GM13976 (cell line): ENCODE measurements at places on chromosomes 16 and 17.

GRCh38 chr16:2520097-2520783 is at the start of gene AMDHD2:
Gene AMDHD2 (plus strand): TSS chr16:2520371. CDS start chr16:2520459, 88 bp downstream.
- DNase-seq: peak; percentile 97

GRCh38 chr17:42798383-42799380 is at the start of the genes CNTD1 and COA3:
Gene CNTD1 (plus strand): TSS chr17:42798861. CDS start chr17:42799068, 207 bp downstream.
Gene COA3 (minus strand): TSS chr17:42798704. CDS start chr17:42798681, 23 bp downstream.
- peak; percentile 96 for DNase-seq

DNA sequence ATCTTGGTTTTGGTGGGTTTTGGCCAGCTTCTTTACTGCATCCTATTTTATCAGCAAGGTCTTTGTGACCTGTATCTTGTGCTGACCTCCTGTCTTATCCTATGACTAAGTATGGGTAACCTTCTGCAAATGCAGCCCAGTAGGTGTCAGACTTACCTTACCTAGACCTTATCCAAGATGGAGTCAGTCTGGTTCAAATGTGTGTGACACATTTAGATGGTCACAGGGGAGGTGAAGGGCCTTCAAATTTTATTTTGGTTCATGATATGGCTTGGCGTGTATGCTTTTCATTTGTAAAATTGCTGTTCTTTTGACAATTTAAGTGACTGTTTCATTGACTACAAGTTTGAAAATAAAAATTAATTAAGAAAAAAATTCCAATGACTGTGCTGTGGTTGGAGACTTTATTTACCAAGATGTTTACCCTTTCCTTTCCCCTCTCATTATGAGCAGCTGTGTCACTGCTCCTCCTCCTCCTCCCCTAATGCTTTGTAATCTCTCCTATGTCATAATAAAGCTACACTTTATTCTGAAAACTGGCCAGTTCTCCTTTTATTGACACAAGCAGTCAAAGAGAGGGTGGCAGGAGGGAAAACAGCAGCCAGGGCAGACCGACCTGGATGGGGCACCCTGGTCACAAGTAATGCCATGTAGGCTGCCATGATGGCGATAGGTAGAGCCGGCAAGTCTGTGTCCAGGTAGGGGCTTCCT is 49.4 kb downstream of the TNFRSF13B start:
- DNase-seq: peak; percentile 43

GRCh38 chr16:61432421-61432820 is 603.8 kb downstream of the CDH8 start:
- DNase-seq: no peak

GRCh38 chr17:59848778-59849177 is 44.0 kb downstream of the TUBD1 start:
- DNase-seq: no peak

DNA sequence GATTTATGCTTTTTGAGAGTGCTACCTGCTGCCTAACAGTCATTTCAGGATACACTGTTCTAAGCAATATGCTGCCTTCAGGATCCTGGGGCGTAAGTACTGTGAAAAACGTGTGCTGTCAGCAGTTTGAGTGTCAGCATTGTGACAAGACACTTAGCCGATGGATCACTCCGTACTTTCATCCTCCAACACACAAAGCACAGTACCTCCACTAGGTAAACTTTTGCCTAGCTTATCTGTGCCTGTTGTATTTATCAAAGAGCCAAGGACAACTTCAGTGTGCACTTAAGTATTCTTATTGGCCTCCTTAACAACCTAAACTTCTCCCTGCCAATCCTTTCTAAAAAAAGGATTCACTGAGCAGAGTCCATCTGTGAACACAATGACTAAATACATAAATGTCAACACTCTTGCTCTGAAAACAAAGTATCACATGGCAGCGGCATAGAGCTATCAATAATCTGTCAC is 33.8 kb upstream of the PHLPP2 start:
- no peak for DNase-seq

DNA sequence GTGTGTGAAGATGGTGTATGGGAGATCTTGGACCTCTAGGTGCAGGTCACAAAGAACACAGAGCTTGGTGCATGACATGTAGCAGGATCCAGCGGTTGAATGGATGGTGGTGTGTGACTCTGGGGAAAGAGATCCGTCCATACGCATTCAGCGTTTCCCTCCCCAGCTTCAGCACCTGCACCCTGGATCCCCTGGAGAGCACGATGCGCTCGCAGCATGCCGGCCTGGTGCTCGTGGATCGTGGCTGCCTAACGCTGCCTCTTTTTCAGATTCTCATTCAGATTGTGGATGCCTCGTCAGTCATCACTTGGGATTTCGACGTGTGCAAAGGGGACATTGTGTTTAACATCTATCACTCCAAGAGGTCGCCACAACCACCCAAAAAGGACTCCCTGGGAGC is 70.9 kb downstream of the SEC14L1 start:
- no peak for DNase-seq

DNA sequence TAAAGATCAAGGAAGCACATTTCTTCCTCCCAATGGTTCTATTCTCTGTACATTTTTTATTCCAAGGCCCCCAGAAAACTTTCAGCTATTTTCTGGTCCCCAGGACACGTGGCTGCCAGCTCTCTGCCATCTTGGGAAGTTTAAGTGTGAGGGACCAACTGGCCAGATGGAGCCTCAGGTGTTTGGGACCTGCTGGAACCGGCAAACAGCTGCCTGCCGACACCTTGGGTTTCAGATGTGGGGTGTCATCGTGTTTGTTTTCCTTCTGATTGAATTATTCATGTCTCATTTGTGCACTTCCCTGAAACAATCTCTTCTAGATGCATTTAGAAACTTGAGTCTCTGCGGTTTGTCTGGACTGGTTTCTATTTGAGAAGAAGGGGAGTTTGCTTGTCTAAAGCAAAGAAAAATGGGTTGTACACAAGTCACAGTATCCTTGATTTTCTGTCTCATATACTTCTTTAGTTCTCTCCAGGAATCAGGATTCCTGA is 386.5 kb downstream of the SLC39A11 start:
- peak; percentile 47 for DNase-seq

DNA sequence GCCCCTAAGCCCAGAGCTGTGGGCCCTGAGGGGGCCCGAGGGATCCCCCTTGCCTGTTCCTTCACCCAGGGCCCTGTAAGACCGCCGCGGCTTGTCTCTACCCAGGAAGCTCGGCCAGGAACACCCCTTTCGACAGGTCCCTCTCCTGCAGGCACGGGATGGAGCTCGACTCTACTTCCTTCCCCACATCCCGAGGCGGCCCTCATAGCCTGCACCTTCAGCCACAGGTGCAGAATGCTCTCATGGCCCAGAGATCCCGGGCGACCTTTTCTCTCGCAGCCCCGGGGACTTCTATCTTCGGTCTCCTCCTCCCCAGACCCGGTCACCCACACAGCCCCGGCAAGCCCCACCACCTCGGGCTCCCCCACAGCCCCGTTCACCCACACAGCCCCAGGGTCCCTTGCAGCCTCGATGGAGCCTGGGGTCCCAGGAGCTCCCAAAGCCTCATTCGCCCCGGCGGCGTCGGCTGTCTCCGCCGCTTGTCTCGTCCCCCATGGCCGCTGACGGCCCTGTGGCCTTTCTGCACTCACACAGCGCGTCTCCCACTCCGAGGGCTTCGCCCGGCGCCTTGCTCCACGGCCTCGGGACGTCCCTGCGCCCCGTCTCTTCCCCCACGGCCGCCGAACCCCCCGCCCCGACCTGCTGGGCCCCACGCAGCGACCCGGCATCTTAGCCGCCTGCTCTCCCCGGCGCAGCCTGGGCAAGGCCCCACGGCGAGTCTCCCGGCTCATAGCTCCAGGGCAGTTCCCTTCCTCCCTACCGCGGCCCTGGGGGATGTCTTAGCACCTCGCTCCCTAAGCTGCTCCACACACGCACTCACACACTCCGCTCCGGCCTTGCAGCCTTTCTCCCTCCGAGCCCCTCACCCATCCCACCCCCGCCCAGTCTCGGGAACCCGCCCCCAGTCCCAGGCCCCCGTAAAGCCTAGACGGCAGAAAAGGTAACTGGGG is 650 bp downstream of the KIAA0753 start:
- DNase-seq: no peak

GRCh38 chr16:83928341-83929055 is 24.5 kb upstream of the OSGIN1 start:
- no peak for DNase-seq

- no peak for DNase-seq
These were observed 94.9 kb downstream of the ANKRD11 start for GRCh38 chr16:89395150-89396142.

GRCh38 chr17:78121801-78122215 is 6.7 kb downstream of the TMC6 start:
- no peak for DNase-seq

GRCh38 chr17:60622961-60623360 is 23.0 kb downstream of the PPM1D start:
- DNase-seq: no peak

DNA sequence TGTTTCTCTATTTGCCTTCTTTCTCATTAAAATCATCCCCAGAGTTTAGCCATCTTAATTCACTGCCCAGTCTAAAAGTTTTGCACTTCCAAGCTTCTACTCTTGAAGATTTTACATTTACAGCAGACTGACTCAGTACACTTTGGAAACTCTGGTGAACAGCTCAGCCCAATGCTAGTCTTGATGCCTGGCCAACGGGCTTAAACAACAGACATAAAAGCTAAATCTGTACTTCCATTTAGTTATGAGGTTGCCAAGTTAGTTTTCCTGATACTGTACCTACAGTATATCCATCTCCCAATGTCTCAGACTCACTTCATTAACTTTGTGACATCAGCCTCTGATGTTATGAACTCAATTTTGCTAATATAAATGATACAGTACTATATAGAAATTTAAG is 891.8 kb upstream of the SOX9 start:
- DNase-seq: no peak

- no peak for DNase-seq
These were observed 4.0 kb upstream of the FA2H start for GRCh38 chr16:74778646-74779045.

- DNase-seq: no peak
These were observed 261 bp upstream of the B4GALNT2 start for GRCh38 chr17:49132317-49132698.

DNA sequence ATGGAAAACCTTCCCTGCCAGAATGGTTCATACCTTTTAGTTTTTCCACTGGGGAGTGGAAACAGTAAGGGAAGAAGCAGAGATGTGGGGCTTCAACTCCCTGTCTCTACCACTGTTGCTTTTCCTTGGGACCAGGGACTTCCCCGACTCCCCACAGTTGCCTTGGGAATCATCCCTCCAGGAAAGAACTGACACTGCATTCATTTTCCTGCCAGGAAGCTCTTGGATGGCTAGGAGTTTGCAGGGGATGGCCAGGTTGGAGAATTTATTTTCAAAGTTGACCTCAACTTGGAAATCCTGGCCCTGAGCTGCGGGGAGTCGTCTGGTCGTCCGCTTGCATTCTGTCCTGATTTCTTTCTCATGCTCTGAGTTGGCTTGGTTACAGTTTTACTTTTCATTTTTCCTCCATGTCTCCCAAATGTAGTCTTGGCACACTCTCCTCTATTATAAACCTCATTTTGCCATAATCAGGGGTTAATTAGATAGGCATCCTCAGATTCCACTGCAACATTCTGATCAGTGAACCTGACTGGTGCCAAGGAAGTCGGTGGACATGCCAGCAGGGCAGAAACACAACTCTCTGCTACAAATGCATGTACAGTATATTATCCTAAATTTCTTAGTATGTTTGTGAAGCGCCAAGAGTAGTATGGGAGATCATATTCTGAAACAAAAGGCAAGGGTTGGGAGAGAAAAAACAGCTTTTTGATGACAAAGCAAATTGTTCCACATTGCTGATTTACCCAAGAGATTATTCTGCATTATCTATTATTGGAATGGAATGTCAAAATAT is 220.5 kb upstream of the XYLT1 start:
- no peak for DNase-seq

DNA sequence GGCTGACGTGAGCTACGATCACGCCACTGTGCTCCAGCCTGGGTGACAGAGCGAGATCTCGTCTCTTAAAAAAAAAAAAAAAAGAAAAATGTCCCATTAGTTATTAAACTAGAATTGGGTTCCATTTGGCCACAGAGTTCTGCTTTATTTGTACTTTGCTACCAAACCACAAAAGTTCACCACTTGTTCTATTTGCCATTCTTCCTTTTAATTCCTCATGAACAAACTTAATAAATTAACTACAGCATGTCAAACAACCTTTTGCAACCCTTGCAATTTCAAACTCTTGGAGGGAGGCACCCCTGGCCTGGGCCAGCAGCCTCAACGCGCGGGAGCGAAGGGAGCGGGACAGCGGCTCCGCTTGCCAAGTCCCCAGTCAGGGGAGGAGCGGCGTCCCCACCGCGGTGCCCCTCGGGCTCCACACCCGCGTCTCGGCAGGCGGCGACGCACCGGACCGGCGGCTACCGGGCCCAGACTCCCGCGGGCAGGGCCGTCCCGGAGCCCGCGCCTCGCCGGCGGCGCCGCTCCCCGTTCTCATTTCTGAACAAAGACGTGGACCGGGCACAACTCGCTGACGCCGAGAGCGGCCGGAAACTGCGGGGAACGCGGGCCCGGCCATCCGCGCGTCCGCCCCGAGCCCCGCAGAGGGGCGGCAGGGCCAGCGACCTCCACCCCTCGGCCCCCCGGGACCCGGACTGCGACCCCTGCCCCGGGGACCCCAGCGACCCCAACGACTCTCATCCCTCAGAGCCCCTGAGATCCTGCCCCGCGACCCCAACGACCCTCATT is 775 bp downstream of the CYTH1 start:
- no peak for DNase-seq

DNA sequence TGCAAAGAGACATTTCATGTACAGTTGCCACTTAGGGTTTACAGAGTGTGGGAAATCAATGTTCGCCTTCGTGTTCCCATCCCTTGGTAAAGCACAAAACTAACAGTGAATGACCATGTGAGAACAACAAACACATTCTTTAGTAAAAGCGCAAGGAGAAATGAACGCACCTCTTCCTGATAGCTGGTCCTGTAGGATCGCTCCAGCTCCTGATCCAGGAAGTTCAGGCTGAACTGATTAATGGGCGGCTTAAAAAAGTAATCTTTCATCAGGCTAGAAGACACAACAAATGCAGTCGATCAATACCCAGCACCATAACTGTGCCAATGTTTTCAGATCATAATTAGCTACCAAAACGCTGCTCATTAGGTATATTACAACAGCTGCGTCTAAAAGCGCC is 108.3 kb upstream of the CREBBP start:
- no peak for DNase-seq

- DNase-seq: no peak
These were observed 47.0 kb downstream of the MARVELD3 start for GRCh38 chr16:71672803-71673581.

GRCh38 chr16:68074850-68075555 is 10.2 kb upstream of the NFATC3 start:
- peak; percentile 78 for DNase-seq

- DNase-seq: no peak
These were observed 11.8 kb downstream of the SREBF1 start for GRCh38 chr17:17824783-17825614.

GRCh38 chr17:19306160-19307111 is 56.1 kb downstream of the B9D1 start:
- peak; percentile 69 for DNase-seq

GRCh38 chr17:57889892-57890856 is 40.3 kb upstream of the MRPS23 start:
- no peak for DNase-seq
